Fibroblast of skin of right biceps (primary cell): ENCODE measurements at places on chromosomes 5 and 9.
A peak's percentile ranks its signal among the peaks of the same experiment; 100 is the strongest.

GRCh38 chr5:111425205-111425604 is 87.1 kb downstream of the STARD4 start:
- DNase-seq = no peak

- no peak for DNase-seq
Observed at GRCh38 chr9:36987891-36988290, 46.2 kb downstream of the PAX5 start.

DNA sequence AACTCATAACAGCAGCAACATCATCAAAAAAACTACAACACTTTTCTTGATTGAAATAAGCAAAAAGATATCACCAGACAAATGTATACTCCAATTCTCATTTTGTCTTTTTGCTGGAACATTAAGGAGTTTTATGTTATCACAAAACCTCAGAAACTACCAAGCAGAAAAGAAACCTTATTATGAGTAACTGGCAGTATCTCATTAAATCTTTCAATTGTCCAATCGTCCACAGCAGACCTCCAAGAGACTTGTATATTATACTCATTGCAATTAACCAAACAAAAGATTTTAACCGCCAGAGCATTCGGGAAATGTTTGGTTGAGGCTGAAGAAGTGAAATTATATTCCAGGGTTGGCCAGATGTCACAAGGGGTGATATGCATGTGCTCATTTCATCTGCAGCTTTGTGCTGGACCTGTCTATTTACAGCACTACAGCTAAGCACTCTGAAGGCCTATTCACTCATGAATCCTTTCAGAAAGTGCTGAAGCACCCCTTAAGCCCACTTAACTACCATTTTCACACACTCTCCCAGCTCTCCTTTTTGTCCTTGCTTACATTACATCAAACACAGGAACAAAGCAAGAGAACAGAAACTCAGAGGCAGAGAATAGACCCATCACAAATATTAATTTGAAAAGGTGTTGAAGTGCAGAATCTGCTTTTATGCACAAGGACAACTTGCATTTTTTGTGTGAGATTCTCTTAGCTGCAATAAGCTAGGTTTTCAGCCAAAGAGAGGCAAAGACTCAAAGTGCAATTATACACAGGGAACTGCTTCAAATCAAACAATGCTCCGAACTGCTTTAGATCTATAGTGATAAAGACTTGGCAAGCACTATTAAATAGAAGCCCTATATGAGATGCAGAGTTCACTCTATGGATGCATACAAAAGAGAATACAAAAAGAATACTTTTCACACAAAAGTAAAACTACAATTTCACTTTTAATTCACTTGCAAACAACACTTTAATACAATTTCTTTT is 150.4 kb upstream of the POU5F2 start:
- DNase-seq = no peak

GRCh38 chr9:120742951-120743416 is 28.7 kb upstream of the MEGF9 start:
- DNase-seq = peak; percentile 36

- DNase-seq = no peak
Observed at GRCh38 chr9:90029996-90030395, 425.2 kb downstream of the GADD45G start.
